ENCODE measurements at places on chromosomes 13 and 19.
A peak's percentile ranks its signal among the peaks of the same experiment; 100 is the strongest.

DNA sequence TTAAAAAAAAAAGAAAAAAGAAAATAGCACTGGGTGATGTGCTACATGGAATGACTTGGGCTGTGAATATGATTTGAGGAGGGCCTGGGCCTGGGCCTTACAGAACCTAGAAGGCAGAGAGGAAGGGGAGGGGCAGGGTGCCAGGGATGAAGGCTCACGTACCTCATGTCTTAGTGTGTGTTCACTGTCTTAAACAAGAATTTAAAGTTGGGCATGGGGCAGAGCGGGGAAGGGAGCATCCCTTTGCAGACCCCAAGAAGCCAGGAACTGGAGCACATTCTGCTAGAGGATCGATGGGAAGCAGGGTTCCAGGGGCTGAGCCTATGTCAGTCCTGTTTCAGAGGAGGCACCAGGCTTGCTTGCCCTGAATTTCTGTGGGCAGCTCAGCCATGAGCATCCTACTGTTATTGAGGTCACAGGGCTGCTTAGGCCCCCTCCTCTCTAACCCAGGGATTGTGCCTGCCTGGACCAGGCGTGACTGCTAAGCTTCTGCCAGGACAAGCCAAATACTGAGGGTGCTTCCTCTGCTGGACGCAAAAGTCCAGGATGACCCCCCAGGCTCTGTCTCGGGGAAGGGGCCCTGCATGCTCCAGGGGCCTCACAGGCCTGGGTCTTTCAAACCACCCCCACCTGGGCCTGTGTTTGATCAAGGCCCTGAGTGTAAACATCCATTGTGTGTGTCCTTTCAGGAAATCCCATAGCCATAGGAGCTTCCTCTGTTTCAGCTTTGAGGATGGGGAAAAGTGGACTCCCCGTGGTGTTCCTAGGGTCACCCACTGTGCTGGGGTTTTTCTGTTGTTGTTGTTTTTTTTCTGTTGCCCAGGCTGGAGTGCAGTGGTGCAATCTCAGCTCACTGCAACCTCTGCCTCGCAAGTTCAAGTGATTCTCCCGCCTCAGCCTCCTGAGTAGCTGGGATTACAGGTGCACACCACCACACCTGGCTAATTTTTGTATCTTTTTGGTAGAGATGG lies 4.8 kb downstream of the LSR start:
- DNase-seq = no peak

GRCh38 chr19:17332677-17333581 lies 1.7 kb downstream of the ANO8 start:
- DNase-seq = peak; percentile 56

DNA sequence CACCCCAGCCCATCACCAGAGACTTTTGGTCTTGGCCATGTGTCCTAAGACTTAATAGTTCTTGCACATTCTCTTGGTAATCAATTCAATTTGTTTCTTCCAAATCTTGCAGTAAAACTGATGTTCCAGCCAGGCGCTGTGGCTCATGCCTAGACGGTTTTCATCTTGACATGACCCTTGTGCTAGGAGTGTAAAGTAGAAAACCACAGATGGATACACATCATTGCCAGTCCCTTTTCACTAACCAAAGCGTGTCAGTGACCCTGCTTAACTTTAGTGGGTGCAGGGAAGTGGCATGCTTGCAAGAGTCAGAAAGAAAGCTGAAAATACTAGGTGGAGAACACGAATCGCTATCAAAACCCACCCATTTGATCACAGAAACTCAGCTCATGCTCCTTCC lies 18.0 kb upstream of the CD70 start:
- no peak for DNase-seq

DNA sequence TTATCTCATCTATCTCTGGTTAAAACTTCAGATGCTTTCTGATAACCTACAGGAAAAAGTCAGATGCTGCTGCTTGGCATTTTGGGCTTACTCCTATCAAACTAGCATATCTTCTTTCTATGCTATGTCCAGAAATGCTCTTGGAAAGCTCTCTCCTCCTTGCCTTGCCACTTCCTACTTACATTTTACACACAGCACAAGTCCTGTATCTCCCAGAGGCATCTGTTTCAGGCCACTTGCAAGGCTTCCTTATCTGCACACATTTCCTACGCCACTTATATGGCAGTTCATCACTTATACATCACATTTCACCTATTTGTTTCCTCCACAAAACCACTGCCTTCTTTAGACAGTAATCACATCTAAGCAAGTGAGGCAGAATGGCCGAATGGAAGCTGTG lies 220.3 kb downstream of the DNAJC15 start:
- DNase-seq = no peak

- DNase-seq = no peak
Measured at GRCh38 chr19:13951799-13952153, 533 bp upstream of the DCAF15 start.

DNA sequence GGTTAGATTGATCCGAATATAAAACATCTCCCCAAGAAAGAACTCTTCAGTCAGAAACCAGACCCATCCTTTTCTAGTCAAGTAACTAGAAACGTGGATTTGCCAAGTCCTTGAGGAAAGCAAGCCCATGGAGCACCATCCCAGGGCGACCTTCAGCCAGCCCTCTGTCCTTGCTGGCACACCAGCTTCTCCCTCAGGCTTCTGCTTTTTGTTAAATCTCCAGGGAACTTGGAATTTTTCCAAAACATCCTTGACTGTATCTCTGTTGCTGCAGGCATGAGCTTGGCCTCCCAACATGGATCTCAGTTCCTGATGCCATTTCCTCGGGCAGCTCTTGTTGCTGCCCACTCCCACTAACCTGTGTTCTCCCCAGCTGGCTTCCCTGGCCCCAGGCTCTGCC lies 27.1 kb upstream of the C1QTNF9 start:
- peak; percentile 21 for DNase-seq

DNA sequence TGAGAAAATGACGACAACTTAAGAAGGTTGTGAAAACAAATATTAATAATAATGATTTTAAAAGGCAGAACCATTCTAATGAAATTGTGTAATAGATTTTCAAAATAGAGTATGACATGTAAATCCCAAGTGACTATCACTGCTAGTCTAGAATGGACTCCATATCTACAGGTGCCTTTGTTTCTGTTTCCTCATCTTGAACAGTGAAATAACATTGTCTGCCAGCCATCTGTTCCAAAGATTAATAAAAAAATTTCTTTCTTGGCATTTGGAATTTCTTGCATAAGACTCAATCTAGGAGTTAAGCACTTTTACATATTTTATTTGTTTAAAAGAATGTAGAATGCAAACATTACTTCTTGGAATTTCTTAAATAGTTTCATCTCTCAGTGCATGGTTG lies 520.1 kb upstream of the ARGLU1 start:
- no peak for DNase-seq

DNA sequence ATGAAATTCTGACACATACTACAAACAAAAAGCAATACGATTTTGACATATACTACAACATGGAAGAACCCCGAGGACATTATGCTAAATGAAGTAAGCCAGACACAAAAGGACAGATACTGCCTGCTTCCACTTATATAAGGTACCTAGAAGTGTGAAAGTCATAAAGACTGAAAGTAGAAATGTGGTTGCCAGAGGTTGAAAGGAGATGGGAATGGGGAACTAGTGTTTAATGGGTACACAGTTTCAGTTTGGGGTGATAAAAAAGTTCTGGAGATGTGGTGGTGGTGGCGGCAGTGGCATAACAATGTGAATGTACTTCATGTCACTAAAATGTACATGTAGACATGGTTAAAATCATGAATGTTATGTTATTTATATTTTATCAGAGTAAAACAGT lies 12.1 kb upstream of the NDFIP2 start:
- no peak for DNase-seq

- peak; percentile 57 for DNase-seq
Measured at GRCh38 chr13:80251403-80251802, 89.5 kb downstream of the SPRY2 start.

DNA sequence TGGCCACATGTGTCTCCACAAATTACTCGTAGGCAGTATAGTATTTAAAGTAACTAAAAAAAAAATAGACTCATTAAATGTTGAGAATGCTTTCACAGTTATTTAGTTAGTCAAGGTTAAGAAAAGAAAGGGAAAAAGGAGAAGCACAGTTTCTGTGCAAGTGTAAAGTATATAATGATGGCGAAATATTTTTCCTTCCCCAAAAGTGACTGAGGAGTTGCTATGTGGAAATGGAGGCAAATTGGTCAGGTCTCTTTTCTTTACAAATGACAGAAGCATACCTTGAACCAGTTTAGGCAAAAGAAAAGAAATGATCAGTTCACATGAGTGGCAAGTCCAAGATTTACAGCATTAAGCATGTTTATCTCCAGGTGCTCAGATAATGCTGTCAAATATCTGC lies 18.0 kb downstream of the CSNK1A1L start:
- no peak for DNase-seq

DNA sequence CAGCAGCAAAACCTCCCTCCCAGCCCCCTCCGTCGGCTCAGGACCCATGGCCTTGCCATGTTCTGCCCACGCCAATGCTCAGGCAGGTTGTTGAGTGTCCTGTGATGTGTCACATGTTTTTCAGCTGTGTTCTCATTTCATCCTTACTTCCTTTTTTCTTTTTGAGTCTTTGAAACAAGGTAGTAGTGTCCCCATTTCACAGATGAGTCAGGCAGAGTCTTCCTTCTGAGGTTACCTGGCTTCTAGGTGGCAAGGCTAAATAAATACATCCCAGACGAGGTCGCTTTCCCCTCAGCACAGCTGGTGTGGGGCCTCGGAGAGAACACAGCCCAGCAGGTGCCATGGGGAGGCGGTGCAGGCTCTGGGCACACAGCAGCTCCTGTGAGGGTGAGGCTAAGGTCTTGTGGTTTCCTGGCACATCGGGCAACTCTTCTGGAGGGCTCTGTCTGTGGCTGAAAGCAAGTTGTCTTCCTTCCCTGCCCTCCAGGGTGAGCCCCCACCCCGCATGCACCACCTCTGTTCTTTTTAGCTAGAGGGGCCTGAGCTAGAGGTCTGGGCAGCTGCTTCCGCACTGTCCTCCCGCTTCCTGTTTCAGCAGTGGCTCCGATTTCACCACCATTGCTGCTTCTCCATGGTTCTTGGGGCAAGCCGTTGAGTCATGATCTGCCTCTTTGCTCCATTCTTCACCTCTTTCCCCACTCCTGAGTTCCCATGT lies 15.1 kb downstream of the PRAM1 start:
- no peak for DNase-seq

DNA sequence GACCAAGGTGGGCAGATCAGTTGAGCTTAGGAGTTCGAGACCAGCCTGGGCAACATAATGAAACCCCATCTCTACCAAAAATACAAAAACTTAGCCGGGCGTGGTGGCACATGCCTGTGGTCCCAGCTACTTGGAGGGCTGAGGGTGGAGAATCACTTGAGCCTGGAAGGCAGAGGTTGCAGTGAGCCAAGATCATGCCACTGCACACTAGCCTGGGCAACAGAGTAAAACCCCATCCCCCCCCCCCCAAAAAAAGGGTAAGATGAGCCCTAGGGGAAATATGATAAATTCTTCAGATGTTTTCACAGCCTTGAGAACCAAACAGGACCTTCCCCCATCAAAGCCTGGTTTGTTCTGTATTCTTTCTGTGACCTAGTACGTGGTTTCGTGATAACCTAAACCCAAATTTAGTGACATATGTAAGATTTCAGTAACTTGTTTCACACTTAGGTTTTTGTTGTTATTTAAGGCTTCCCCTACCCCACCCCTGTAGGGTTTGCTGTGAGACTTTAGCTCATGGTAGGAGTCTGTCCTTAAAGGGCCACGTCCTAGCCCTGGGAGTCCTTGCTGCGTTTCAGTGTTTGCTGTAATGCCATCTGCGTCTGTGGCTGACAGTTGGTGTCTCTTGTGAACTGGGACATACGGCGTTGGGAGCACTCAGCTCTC lies 49.6 kb downstream of the MYO9B start:
- DNase-seq = no peak

DNA sequence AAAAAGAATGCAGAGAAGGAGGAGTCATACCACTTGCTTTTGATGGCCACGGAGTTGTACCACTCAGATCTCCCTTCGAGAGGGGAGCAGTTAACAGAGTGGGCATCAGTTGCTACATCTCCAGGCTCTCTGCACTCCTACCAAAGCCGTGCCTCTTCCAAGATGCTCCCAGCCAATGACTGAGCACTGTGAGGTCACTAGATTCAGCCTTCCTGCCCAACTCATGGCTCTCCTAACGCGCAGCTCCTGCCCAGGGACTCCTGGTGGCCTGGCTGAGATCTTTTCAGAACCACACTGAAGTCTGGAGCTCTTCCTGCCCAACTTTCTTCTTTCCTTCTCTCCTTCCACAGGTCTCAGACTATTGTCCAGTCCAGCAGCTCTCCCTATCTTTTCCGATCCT lies 66.7 kb downstream of the LHFPL6 start:
- no peak for DNase-seq

DNA sequence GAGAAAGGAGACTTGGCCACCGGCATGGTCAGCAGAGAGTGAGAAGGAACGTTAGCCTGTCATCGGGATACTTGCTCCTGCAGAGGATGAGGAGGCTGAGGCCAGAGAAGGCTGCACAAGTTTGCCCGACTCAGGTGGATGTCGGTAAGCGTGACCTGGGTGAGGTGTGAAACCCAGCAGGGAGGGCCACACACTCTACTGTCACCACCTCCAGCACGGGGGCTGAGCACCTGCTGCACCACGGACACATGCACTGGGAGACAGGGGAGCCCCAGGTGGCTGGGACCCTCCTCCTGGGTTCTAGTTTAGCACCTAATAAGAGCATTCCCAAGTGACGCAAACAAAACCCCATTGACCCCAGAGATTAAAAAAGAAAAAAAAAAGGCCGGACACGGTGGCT lies 17.3 kb downstream of the MLLT1 start:
- DNase-seq = no peak

DNA sequence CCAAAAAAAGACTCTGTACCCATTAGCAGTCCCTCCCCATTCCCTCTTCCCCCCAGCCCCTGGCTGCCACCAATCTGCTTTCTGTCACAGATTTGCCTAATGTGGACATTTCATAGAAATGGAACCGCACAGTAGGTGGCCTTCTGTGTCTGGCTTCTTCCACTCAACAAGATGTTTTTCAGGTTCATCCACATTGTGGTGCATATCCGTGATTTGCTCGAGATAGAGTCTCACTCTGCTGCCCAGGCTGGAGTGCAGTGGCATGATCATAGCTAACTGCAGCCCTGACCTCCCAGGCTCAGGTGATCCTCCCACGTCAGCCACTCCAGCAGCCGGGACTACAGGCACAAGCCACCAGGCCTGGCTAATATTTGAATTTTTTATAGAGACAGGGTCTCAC lies 20.9 kb downstream of the AP2A1 start:
- DNase-seq = no peak

- no peak for DNase-seq
Measured at GRCh38 chr13:19586904-19587634, 25.7 kb upstream of the TPTE2 start.

DNA sequence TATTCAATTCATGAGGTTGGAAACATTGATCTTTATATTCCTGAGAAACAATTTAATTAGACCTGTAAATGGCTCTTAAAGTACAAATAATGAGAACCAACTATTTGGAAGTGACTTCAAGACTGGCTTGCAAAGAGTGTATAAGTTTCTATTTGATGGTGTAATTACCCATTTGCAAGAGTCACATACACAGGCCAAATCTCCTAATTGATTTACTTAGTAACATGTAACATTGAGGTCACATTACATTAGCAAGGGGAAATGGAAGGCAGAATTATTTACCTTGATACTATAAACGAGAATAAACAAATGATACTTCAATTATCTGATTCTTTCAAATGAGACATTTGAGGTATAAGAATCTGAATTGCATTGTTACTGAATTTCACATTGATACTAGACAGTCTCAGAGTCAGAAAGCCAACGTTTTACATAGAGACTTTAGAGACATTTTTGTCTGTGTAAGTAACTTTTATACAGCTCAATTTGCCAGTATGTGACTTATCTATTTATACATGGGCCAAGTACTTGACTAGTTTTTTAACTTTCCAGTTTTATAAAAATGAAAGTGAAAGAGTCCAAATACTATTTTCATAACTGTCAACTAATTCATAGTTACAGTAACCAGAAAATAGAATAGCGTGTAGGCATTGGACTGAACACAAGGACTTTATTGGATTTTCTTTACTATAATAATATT lies 95.6 kb upstream of the RFC3 start:
- DNase-seq = peak; percentile 30

All from cardiac fibroblast (primary cell).